ENCODE measurements at places on chromosomes 5 and 9.

DNA sequence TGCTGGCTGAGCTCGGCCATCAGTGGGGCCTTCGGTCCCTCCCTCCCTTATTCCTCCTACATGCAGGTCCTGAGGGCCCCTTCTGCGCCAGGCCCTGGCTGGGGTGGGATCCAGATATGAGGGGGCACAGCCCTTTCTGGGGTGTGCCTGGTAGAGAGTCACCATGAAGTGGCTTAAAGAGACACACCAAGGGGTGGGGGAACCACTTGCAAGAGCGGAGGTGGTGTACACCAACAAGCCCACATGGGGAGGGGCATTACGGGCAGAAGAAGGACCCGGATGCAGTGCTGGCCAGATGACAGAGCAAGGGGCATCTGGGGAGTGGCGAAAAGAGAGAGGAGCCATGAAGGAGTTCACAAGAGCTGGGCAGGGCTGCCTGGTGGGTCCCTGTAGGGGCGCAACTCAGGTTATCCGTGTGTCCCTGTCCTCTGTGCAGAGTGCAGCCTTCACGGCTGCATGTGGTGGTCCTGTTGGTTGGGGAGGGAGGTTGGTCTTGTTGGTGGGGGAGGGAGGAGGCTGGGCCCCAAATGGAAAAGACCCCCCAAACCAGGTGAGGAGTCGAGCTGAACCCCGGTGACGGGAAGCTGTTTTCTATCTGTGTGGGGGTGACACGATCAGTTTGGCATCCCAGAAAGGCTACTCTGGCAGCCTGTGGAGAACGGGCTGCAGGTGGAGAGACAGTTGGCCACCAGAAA lies 158.1 kb downstream of the DAB2IP start:
- no peak for DNase-seq

GRCh38 chr5:76450054-76450453 lies 47.0 kb downstream of the IQGAP2 start:
- DNase-seq, result no peak

GRCh38 chr5:76180814-76181805 lies 97.9 kb downstream of the SV2C start:
- no peak for DNase-seq

- DNase-seq, result no peak
Measured at GRCh38 chr9:130660683-130661450, 3.5 kb upstream of the PRDM12 start.

- DNase-seq, result no peak
Measured at GRCh38 chr9:121196389-121196788, 5.3 kb downstream of the RAB14 start.

DNA sequence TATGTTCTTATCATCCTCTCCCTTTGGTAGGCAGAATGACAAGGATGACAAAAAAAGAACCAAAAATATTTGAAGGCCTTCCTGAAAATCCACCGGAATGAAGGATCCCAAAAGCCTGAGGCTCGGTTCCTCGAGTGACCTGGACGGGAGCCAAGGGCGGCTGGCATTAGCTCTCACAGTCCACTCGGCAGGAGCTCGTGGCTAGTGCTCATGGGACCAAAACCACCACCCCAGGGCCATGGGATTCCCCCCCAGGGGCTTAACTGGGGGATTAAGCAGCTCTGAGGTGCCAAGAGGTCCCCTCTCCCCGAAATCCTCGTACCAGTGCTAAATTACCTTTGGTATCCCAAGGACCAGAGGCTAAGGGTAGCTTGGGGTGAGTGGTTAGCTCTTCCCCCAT lies 586 bp upstream of the PDZD2 start:
- peak; percentile 35 for DNase-seq

- DNase-seq, result no peak
Measured at GRCh38 chr9:123081824-123082223, 48.4 kb downstream of the GPR21 start.

GRCh38 chr5:41748631-41749030 lies 121.6 kb downstream of the OXCT1 start:
- no peak for DNase-seq

DNA sequence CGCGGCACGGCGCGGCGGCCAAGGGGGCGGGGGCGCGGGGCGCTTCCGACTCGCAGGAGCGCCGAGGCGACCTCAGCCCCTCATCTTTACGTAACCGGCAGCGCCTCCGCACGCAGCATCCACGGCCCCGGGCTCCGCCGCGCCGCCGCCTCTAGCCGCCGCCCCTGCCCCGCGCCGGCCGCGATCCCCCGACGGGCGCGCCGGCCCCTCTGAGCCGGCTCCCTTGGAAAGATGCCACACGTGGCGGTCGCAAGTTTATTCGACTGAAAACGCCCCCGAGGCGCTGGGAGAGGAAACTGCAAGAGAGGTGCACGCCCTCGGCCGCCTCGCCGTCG lies 1.0 kb downstream of the KLF9 start:
- DNase-seq, result no peak

- DNase-seq, result no peak
Measured at GRCh38 chr5:126368239-126368812, 54.9 kb upstream of the GRAMD2B start.

- no peak for DNase-seq
Measured at GRCh38 chr5:10501554-10502075, 59.9 kb downstream of the ROPN1L start.

- no peak for DNase-seq
Measured at GRCh38 chr5:17398431-17398830, 99.6 kb upstream of the TAF11L2 start.

DNA sequence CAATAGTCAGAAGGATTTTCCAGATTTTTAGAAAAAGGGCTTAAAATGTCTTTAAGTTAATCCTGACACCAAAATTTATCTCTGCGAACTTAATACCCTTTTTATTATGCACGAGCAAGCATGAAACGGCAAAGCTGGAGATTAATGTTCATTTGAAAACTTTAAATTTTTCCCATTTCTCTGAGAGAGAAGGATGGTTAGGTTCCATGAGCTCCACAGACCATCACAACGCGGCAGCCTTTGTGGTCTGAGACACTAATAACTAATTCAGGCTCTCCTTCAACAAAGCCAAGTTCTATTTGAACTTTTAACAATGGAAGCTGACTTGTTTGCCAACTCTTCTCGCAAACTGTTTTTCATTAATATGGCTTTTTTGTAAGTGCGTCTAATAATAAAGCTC lies 94.7 kb downstream of the MYO10 start:
- no peak for DNase-seq

DNA sequence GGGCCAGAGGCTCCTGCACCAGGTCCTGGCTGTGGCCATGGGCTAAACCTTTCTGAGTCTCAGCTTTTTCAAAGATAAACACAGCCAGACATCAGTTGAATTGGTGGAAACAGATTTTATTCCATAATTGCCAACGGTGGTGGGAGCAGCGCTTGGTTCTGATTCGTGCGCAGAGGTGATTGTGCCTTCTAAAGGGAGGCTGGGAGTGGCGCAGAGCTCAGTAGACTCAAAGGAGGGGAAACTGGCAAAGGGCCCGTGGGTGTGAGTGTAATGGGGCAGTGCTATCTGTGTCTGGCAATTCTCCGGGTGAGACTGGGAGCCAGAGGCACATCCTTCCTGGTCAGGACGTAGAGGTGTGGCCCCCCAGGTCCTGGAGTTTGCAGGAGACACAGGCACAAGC lies 169.4 kb upstream of the PPP1R26 start:
- DNase-seq, result no peak

- no peak for DNase-seq
Measured at GRCh38 chr5:160635046-160635445, 213.4 kb downstream of the PTTG1 start.

DNA sequence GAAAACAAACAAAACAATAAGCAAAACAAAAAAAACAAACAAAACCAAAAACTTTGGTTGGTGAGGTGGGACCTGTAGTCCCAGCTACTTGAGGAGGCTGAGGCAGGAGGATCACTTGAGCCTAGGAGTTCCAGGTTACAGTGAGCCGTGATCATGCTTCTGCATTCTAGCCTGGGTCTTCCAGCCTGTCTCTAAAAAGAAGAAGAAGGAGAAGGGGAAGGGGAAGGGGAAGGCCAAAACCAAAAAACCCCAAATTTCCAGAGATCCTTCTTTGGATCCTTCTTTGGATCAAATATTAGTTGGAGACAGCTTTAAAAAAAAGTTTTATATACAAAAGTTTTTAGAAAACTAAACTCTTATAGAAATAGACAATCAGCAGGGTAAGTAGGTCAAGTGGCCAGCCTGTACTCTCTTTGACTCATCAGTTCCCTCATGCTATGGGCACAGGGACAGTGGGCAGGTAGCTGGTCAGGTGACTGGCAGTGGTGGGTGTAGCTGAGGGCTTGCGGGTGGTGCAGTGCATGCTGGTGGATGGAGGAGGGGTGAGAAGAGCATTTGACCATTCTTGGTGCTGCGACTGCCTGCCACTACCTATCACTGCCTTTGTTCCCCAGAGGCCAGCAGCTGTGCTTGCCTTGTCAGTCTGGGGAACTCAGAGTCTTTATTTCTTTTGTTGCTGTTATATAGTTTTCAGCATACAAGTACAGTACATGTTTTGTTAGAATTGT lies 12.6 kb downstream of the RCL1 start:
- no peak for DNase-seq

DNA sequence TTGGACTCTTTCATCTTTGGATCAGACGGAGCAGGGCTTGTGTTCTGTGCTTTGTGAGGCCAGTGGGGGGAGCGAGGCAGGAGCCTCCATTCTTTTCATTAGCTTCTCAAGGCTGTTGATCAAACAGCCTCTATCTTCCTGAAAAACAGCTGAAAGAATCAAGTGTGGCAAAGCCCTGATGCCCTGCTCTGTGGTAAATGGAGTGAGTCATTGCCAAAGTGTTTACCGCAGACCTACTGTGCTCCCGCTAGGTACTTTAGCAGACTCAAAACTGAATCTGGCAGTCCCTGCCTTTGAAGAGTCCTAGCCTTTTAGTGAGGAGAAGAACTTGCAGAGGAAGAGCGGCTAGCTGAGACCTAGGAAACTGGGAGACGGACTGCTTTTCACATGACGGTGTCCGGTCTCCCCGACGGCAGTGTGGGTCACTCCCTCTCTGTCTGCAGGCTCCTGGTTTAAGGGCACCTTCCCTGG lies 3.3 kb downstream of the ANKRD33B start:
- DNase-seq, result no peak

GRCh38 chr5:56095579-56096102 lies 100.9 kb upstream of the IL6ST start:
- peak; percentile 40 for DNase-seq

- no peak for DNase-seq
Measured at GRCh38 chr9:87711857-87712800, 13.8 kb upstream of the CTSL start.

- no peak for DNase-seq
Measured at GRCh38 chr9:134026581-134026980, 1.3 kb downstream of the BRD3OS start.

DNA sequence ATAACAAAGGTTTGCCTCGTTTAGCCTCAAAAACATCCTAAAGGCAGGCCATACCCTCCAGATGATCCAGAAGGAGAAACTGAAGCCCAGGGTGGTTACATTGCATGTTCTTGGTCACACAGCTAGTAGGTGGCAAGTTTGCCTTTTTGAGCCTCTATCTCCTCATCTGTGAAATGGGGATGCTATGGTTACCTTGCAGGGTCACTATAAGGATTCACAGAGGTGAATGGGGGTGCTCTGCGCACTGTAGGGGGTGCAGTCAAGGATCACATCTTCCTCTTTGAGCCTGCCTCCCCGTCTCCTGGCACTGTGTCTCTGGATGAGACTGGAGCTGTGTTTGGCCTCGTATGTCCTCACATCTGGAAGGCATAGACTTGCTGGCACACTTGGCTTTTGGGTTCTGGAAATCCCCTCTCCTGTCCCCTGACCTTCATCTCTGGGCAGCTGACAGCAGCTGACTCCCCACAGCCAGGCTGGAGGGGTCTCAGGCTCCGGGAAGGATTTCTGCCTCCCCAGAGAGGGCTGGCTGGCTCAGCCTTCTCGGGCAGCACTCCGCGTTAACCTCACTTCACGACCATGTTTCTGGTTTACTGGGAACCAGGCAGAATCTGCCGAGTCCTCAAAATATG lies 167.7 kb downstream of the RGS3 start:
- no peak for DNase-seq

- no peak for DNase-seq
Measured at GRCh38 chr9:30172206-30172605, 2212.2 kb upstream of the ACO1 start.

DNA sequence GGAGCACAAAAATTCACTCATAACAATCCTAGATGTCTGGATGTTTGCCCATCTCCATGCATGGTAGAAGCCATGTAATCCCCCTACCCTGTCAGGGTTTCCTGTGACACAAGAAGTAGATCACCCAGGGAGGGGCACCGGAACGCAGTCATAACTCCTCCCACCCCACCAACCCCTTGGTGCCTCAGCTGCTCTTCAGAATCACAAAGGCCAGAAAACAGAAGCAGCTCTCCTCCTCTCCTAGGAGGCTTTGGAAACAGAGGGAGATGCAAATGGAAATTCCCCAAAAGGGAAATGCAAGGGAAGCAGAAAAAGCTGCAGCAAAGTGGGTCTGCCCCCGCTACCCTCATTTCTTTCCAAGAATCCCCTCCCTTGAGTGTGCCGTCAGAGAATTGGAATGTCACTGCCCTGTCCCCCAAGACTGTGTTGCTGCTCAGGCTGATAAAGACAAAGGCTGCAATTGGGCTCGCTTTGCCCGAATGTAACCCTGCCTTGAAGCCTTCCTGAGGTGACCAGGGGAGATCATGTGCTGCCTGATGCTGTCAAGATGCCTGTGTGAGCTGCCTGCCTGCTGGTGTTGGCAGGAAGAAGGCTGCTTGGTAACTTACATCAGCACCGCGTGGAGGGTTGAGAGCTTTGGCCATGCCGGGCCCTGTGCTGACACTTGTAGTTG lies 65.5 kb upstream of the ABCA1 start:
- peak; percentile 84 for DNase-seq

GRCh38 chr5:109299557-109299956 lies 110.2 kb downstream of the PJA2 start:
- DNase-seq, result no peak

DNA sequence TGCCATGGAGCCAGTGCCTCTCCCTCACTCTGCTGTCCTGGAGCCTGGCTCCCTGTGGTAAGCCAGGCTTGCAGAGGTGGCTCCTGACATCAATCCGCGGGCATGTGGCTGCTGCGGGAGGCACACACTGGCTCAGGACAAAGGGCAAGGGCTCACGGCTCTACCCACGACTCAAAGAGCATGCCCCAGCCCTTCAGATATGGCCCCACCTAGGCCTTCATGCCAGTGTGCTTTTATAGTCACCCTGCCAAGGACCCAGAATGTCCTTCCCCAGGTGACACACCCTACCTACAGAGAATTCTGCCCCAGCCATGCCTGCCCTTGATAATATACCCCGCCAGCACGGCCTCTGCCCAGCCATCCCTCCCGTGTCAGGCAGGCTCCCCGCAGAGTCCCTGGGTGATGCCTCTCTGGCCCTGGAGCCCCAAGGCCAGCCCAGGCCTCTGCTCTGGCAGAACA lies 1.6 kb downstream of the MGAT4B start:
- DNase-seq, result no peak

GRCh38 chr9:86639287-86639686 lies 285.1 kb upstream of the TUT7 start:
- DNase-seq, result no peak

GRCh38 chr5:174550026-174550425 lies 174.4 kb upstream of the MSX2 start:
- DNase-seq, result no peak

GRCh38 chr5:153792305-153792704 lies 246.4 kb downstream of the FAM114A2 start:
- DNase-seq, result peak; percentile 46
